ENCODE measurements at places on chromosomes 2 and 18.
A peak's percentile ranks its signal among the peaks of the same experiment; 100 is the strongest.

- H3K27ac ChIP-seq = no peak overlapping the region
- no peak for DNase-seq
- no peak overlapping the region for H3K4me3 ChIP-seq
- H3K27me3 ChIP-seq = no peaks in the 10 kb centered on the region
- H3K4me1 ChIP-seq = peaks cover 20% of the 10 kb centered on the region
These were observed 299.9 kb downstream of the ZEB2 start for GRCh38 chr2:144219979-144220378.

DNA sequence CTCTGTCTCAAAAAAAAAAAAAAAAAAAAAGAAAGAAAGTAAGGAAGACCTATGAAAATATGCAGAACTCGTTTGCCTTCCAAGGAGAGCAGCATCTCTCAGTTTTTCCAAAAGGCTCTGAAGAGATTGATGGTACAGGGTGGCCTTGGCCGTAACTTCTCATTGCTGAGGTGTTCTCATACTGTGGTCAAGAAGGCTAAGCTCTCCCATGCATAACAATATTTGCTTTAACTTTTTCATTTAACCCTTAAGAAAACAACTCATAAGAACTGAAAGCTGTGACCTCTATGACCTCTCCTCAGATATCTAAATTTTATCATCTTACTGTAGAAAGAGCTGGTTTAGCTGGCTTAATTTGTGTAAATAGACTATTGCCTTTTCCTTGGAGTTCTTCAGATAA is 37.1 kb upstream of the GATA6 start:
- H3K36me3 ChIP-seq = no peaks in the 10 kb centered on the region
- H3K4me3 ChIP-seq = no peak overlapping the region
- H3K27me3 ChIP-seq = peaks cover 13% of the 10 kb centered on the region
- H3K27ac ChIP-seq = no peak overlapping the region
- no peaks in the 10 kb centered on the region for H3K4me1 ChIP-seq
- no peak for DNase-seq

GRCh38 chr2:219560037-219560892 is 11.1 kb downstream of the OBSL1 start:
- H3K27me3 ChIP-seq = no peaks in the 10 kb centered on the region
- no peak overlapping the region for H3K27ac ChIP-seq
- peaks cover 7% of the 10 kb centered on the region for H3K4me1 ChIP-seq
- H3K4me3 ChIP-seq = no peak overlapping the region

DNA sequence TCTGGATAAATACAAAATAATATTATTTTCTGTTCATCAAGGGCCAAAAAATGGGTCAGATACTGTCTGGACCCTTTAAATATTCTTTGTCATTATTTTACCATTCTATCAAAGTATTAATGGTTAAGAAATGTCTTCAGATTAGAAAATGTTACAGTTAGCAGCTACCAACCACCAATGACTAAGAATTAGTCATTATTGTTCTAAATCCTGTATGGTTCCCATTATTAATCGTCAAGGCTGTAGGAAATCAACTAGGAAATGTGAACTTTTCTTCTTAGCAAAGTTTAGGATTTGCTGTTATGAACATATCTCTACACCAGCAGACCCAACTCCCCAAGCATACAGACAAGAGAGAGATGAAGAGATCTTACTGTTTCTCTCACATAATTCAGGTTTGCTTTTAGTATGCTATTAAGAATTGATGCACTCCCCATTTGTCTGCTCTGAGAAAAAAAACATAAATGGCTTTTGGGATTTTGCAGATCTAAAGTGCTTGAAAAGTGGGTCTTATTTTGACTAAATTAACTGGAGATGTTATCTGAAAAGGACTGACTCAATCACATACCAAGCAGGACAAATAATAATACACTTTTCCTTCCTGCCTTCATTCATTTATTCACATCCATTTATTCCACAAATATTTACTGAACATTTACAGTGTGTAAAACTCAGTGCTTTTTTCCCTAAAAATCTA is 147.7 kb downstream of the PPP1R1C start:
- peak overlapping the region; percentile 77 for H3K27ac ChIP-seq
- H3K4me3 ChIP-seq = peak overlapping the region; percentile 33
- peak; percentile 63 for DNase-seq
- no peaks in the 10 kb centered on the region for H3K27me3 ChIP-seq
- peaks cover 66% of the 10 kb centered on the region for H3K4me1 ChIP-seq

DNA sequence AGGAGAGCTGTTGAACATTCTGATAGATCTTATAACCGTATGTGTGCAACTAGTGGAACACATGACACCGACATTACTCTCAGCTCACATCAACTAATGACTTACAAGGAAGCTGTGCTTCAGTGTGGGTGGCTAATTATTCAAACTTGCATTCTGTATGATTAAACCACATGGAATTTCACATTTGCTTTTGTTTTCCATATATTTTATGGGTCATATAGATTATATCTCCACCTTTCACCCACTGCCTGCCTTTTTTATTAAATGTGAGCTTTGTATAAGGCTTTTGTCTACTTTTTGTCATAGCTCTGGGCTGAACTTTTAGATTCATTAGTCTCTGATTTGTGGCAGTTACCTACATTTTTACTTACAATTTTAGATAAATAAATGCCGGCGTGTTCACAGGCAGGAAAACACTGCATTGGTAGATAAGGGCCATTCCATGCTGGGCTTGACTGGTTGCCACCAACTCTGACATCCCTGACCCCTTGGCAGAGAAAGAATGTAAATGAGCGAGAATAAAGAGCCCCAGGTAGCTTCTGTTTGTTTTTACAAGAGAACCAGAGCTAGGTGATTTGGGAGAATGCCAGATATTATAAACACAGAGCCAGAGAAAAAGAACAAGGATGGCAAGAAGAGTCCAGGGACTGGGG is 35.7 kb downstream of the LYPD6 start:
- peak overlapping the region; percentile 27 for H3K27ac ChIP-seq
- DNase-seq = peak; percentile 25
- peaks cover 55% of the 10 kb centered on the region for H3K4me1 ChIP-seq
- peaks cover 34% of the 10 kb centered on the region for H3K36me3 ChIP-seq
- peaks cover 6% of the 10 kb centered on the region for H3K27me3 ChIP-seq

DNA sequence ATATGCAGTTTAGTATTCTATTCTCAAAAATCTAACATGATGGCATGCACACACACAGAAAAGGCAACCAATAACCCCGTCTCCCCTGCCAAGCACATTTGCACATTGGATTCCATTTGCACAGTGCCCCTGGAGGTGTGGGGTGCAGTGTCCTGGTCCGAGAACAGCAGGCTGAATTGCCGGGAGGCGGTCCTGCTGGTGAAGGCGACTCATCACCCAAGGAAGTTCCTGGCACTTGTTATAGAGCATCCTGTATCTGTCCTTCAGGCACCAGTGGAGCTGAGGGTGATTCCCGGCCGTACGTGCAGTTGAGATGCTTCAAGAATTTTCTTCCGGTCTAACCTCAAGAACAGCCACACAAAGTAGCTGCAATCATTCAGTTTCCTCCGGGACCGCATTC is 73.0 kb upstream of the RAB12 start:
- peaks cover 2% of the 10 kb centered on the region for H3K27me3 ChIP-seq
- DNase-seq = no peak
- no peak overlapping the region for H3K4me3 ChIP-seq
- no peak overlapping the region for H3K27ac ChIP-seq

DNA sequence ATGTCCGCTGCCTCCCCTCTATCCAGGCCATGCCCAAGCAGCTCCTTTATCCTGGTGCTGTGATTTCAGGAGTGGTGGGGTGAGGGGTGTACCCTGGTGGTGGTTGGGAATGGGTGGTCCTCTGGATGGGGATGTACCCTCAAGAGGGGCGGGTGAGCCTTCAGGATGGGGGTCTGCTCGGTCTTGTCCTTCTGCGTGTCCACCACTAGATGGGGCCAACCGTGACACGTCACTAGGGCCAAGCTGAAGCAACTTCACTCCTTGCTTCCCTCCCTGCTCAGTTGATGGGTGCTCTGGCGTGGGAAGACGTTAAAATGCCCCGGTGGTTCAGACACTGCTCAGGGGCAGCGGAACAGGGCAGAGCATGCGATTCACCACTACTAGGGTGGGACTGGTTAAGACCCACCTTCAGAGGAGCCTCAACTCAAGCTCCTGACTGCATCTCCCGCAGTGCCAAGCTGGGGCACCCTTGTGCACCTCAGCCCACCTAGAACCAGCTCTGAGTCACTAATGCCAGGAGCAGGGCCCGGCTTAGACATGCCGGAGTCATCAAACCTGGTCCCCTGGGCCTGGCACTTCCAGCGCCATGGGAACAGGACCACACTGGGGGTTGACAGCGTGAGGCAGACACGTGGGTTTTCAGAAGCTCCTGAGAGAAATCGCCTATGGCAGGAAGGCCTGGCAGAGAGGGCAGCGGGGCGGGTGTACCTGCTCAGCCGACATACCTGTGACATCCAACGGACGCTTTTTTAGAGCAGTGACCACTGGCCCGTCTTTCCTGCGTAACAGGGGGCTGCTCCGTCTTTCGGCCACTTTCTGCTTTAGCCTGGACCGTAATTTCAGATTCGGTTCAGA is 256.7 kb downstream of the HDAC4 start:
- DNase-seq = peak; percentile 25
- no peak overlapping the region for H3K27ac ChIP-seq
- peaks cover 3% of the 10 kb centered on the region for H3K36me3 ChIP-seq
- H3K27me3 ChIP-seq = no peaks in the 10 kb centered on the region

GRCh38 chr2:36478999-36479398 is 119.0 kb downstream of the FEZ2 start:
- H3K27ac ChIP-seq = peak overlapping the region; percentile 96
- H3K27me3 ChIP-seq = peaks cover 92% of the 10 kb centered on the region
- H3K4me3 ChIP-seq = peak overlapping the region; percentile 68
- H3K4me1 ChIP-seq = peaks cover 93% of the 10 kb centered on the region
- peaks cover 98% of the 10 kb centered on the region for H3K36me3 ChIP-seq

DNA sequence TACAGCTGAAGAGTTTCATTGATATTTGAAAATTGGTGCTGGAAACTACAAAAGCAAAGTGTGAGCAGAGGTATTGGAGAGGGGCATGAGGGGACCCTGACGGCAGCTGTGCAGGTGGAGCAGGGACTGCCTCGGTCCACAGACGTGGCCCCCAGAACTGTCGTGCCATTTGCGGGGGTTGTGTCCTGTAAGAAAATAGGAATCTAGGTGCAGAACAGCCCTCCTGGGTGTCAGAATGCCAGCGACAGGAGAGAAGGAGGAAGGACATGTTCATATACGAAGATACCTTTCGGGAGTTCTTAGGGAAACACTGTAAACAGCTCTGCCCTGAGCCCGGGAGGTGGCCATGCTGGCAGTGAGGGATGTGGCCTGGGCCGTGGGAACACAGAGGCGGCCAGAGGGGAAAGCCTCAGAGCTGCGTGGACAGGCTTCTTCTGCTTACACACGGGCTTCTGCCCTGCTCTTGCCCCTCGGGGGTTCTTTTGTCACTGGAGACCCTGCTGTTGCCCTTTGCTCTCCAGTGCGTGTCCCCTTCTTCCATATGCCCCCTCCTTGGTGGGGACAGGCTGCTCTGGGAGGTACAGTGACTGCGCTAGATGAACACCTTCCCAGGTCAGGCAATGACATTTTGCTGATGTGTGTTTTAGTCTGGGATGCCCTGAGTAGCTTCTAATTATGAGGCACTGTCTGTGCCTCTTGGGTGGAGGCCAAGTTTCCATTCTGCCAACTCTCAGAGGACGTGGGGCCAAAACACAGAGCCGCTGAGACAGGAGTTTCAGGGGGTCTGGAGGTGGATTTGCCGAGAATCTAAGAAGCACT is 81.9 kb upstream of the TXNDC2 start:
- H3K4me3 ChIP-seq = no peak overlapping the region
- H3K27me3 ChIP-seq = peaks cover 3% of the 10 kb centered on the region
- no peak for DNase-seq
- peaks cover 25% of the 10 kb centered on the region for H3K4me1 ChIP-seq
- H3K36me3 ChIP-seq = peaks cover 6% of the 10 kb centered on the region
- H3K27ac ChIP-seq = no peak overlapping the region

GRCh38 chr2:149587950-149588487 is 444 bp upstream of the MMADHC start:
- no peaks in the 10 kb centered on the region for H3K27me3 ChIP-seq
- peak overlapping the region; percentile 100 for H3K27ac ChIP-seq
- H3K4me3 ChIP-seq = peak overlapping the region; percentile 99
- no peak for DNase-seq

GRCh38 chr2:25615386-25615785 is 58.0 kb downstream of the DTNB start:
- H3K27me3 ChIP-seq = no peaks in the 10 kb centered on the region
- H3K27ac ChIP-seq = no peak overlapping the region

- DNase-seq = peak; percentile 46
- H3K27me3 ChIP-seq = peaks cover 3% of the 10 kb centered on the region
- H3K4me3 ChIP-seq = peak overlapping the region; percentile 62
- H3K36me3 ChIP-seq = peaks cover 7% of the 10 kb centered on the region
These were observed 891 bp upstream of the KHK start for GRCh38 chr2:27085673-27086089.

DNA sequence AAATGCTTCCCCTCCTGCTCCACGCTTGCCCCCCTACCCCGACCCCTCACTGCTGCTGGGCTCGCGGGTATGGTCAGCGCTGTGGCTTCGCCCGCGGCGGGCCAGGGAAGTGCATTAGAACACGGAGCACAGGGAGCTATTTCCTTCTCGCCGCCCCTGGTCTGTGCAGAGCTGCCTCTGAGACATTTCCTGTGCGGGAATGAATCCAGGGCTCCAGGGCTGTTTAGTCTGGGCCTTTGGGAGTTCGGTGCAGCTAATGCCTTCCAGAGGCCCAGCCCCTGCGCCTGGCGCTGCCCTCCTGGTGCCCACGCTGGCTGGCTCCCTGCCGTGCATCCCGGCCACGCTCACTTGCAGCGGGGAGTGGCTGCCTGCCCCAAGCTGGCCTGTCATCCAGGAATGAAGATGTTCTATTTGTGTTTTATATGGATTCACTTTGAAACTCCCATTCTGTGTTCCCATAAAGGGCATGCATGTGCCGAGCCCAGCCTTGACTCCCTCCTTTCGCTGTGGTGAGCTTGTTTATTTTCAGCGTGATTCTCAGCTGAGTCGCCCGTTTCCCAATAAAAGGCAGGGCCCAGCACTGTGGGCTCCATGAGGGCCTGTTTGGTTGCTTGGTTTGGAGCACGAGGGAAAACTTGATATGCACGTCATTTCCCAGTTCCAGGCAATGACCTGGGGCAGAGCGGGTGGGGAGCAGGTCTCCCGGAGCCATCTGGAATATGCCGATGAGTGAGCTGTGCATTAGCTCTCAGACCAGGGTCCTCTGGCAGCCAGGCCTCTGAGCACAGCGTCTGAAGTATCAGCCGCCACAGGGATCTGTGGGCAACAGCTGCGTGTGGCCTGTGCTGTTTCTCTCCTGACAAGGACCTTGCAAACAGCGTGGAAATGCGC is 42.7 kb downstream of the SH3RF3 start:
- H3K4me1 ChIP-seq = peaks cover 58% of the 10 kb centered on the region
- peak overlapping the region; percentile 94 for H3K27ac ChIP-seq
- H3K4me3 ChIP-seq = peak overlapping the region; percentile 80
- H3K36me3 ChIP-seq = peaks cover 11% of the 10 kb centered on the region
- peaks cover 12% of the 10 kb centered on the region for H3K27me3 ChIP-seq
- DNase-seq = peak; percentile 96

GRCh38 chr2:88214631-88215030 is 44.5 kb downstream of the THNSL2 start:
- no peaks in the 10 kb centered on the region for H3K36me3 ChIP-seq
- H3K4me1 ChIP-seq = no peaks in the 10 kb centered on the region
- no peak overlapping the region for H3K4me3 ChIP-seq
- peaks cover 12% of the 10 kb centered on the region for H3K27me3 ChIP-seq
- no peak for DNase-seq

- no peaks in the 10 kb centered on the region for H3K27me3 ChIP-seq
- DNase-seq = no peak
- peaks cover 10% of the 10 kb centered on the region for H3K36me3 ChIP-seq
- no peak overlapping the region for H3K4me3 ChIP-seq
- H3K27ac ChIP-seq = peak overlapping the region; percentile 61
These were observed 390.9 kb upstream of the VWC2L start for GRCh38 chr2:214019973-214020345.

All from HFFc6 (cell line).